ENCODE measurements at places on chromosomes 3 and 15.

GRCh38 chr15:96158938-96159337 is 171.6 kb upstream of the NR2F2 start:
- DNase-seq: no peak

GRCh38 chr3:179450261-179450701 is 989 bp downstream of the GNB4 start:
- no peak for DNase-seq

- DNase-seq: no peak
These were observed 32.2 kb downstream of the HGD start for GRCh38 chr3:120649830-120650233.

- DNase-seq: no peak
These were observed 1064.3 kb upstream of the EPHA6 start for GRCh38 chr3:95750097-95750496.

DNA sequence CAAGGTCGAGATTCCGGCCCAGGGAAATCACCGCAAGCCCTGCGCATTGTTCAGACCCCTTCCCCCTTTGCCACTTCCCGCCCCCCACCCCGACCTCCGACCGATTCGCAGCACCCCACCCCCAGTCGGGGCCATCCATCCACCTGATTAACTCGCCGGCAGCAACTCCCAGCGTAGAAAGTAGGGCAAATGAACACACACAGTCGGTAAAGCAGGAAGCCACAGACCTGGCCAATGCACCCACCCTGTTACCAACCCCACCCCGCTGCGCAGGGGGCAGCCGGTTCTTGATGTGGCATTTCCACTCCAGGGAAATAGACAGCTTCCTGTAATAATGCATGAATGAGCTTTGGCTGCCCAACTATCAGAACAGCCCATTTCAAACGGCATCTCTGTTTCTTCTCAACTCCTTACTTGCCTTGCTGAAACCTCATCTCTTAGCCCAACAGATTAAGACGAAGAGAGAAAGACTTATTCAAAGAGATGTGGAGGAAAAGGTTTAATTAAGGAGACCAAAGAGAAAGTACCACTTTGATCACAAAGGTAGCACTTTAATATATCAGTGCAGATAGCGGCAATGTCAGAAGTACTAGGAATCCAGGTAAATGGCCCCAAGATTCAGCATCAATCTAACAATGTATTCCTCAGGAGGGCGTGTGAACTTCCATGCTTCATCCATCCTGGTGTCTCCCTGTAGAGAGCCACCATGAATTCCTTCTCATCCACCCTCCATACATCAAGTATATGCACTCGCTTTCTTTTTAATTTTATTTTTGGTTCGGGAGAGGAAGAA is 1.9 kb downstream of the TNIK start:
- DNase-seq: peak; percentile 69

DNA sequence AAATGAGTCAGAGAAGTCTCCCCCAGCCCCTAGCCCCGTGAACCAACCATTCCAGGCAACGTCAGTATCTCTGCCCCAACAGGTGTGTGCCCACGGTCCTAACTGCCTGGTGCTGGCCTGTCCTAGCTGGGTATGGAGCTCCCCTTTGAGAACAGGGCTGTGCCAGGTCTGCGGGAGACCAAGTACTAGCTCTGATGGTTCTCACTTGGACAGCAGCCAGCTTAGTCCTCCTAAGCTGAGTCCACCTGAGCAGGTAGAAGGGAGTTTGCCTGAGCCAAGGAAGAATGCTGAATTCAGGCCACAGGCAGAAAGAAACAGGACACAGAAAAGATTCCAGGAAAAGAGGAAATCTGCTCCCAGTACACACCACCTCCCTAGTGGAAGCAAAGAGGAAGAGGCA is 33.1 kb upstream of the PARL start:
- no peak for DNase-seq

DNA sequence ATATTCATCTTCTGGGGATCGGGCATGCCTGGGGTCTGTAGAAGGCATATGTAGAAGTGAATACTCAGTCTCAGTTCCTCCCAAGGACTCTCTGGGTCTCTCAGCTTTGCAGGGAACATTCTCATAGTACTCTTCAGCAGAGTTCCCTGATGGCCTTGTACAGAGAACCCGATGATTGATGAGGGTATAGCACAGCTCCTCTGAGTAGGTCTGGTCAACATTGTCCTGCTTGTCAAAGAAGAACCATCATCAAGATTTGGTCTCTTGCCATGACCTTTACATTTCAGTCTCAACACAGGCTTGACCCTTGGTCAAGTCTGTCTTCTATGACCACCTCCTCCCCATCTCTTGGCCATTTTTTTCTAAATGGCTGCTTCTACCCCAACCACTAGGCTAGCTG is 9.5 kb downstream of the GCSAM start:
- no peak for DNase-seq

GRCh38 chr3:59106085-59106648 is 56.3 kb upstream of the CFAP20DC start:
- no peak for DNase-seq

- DNase-seq: no peak
These were observed 100.0 kb downstream of the ARPP21 start for GRCh38 chr3:35739181-35739809.

DNA sequence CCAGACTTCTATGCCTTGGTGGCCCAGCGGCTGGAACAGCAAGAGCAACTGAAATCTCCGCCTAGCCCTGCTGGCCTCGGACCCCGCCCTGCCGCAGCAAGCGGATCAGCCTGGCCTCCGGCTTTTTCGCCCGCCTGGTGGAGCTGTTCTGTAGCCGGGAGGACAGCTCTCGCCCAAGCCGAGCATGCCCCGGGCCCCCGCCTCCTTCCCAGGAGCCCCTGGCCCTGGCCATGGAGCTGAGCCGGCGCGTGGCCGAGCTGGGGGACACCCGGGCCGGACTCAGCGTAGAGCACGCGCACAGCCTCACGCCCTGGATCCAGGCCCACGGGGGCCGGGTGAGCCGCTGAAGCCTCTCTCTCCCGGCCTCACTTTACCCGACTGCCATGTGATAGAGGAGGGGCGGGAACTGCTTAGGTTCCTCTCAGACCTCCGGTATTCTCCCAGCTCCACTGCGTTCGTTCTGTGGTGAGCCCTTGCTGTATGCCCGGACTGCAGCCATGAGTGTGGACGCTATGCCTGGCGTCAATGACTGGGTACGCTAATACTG is 24.1 kb upstream of the MRPL3 start:
- no peak for DNase-seq

DNA sequence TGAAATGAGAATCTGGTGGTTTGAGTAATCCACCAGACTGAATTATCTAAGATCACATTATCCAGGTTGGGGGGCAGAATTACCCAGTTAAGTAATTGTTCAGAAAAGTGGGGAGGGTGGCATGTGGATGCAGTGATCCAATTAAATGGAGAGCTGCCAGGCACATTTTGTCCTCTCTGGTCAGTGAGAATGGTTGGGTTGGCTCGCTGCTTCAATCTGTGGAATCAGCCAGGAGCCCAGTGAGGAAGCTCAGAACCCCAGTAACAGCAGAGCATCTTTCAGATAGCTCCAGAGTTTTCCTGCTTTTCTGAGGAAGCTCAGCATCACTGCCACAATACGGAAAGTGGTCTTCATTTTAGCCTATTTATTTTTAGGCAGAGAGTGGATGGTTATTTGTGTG is 6.4 kb upstream of the EXOG start:
- no peak for DNase-seq

GRCh38 chr15:68764090-68764489 is 56.6 kb downstream of the ANP32A start:
- DNase-seq: no peak

DNA sequence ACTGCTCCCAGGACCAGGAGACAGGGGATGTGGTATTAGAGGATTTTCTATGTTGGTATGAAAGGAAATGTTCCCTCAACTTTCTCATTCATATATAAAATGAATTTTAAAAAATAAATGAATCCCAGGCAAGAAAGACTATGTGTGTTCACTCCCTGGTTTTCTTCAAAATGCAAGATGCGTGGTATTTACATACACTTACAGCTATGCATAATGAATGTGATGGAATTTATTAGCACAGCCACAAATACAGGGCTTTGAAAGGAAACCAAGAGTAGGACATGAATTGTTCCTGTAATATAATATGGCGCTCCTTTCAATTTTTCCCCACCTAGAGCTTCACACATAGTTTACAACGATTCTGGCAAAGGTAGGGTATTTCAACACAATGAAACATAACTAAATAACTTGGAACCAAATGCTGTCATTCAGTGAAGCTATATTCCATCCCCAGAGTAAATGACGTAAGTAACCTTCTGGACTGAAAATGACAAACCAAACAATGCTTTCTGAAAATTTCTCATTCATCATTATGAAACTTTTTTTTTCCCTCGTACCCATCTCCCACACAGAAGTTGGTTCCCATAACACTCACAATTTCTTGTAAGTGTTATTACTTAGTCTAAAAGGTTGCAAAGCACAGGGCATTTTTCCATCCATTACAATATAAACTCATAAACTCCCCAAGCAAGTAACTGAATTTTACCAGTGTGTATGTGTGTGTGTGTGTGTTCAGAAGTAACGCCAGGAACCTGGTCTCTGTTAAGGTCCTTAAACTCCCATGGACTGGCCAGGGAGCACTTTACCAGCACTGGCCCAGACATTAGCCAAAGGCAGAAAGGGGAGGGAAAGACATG is 41.8 kb downstream of the CBLB start:
- DNase-seq: no peak

DNA sequence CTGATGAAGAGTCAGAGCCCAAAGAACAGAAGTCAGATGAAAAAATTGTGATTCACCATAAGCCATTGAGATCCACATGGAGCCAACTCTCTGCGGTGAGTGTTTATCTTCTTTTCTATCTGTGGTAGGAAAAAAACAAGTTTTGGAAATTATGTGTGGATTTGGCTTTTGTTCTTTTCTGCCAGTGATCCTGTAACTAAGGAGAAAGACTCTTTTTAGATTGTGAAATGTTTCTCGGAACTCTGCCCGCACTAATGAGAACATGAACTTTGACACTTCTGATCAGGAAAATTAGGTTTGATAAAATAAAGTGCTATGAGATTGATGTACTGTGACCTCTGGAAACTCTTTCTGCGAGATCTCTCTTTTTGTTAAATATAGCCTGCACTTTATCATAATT is 8.4 kb downstream of the ARHGEF26 start:
- no peak for DNase-seq

GRCh38 chr15:62474771-62475124 is 309.7 kb upstream of the C2CD4B start:
- no peak for DNase-seq

DNA sequence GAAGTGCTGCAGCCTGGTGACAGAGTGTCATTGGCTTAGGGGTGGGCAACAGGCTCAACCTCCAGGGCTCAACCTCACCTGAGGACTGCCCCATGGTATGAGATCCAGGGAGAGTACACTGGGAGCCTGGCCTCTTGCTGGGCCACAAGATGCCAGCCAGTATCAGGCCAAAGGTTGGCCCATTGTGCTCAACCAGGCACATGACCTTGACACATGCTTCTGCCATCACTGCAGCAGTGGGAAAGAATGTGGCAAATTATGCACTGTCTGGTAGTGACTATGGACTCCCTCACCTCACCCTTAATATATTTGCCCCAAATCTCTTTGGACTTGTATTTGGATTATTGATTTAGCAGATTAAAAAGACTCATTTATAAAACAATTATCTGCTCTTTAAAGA is 233.9 kb upstream of the GOLGA6L4 start:
- DNase-seq: no peak

DNA sequence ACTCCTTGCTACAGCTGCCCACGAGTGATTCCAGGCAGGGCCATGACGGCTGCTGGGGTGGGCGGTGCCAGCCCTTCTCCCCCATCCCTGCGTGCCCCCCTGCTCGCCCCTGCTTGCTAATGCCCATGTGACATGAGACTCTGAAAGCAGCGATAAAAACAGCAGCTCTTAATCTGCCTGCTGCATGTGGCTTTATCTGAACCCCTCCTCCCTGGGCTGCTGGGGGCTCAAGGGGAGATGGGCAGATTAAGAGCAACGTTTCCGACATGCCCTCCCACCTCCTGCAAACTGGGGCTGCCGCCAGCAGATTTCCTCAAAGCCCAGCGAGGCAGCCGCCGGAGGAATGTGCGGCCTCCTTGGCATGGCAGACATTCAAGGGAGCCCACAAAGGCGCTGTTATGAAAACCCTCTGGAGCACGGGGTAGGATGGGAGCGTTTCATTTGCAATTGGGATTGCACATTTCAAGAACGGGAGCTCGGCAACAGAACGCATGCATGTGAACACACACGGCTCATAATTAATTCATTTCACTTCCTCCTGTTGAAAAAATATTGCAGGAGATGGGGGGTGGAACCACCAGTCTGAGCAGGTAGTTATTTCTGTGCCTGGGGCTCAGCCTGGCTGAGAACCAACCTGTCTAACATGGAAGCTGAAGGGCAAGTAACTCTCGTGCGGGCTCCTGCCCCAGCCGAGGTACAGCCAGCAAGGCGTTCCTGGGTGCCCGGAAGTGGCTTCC is 504.2 kb upstream of the PROK2 start:
- peak; percentile 31 for DNase-seq

- DNase-seq: no peak
These were observed 110.0 kb downstream of the ATG7 start for GRCh38 chr3:11382146-11382745.

DNA sequence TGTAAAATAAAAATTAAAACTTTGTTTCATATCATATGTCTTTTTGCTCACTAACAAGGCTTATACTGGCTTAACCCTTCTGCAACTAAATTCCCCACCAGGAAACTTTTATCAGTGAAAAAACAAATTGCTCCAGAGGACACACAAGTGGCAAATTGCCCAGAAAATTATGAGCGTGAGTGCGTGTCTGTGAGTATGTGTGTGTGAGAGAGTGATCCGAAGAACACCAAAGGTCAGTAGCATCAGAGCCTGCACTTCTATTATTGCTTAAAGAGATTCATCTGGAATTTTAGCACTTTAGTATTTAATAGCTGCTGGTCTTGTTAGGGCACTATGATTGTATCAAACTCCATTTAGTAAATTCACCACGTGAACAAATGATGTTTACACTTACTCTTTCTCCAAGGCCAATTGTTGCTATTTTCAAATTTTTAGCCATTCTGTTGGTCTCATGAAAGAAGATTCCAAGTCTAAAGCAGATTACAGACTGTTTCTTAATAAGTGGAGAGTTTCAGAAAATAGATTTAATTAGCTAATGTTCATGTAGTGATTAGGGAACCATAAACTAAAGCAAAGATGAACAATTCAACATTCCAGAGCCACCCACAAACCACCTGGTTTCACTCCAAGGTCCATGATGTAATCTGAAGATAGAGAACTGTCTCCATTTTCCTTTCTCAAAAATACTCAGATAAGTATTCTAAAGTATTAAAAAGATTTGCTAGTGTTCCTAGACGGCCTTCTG is 91.1 kb upstream of the IL12A start:
- no peak for DNase-seq

Data from CD4-positive, alpha-beta T cell treated with Interleukin-17A for 4 hours (primary cell).